B cell (primary cell): ENCODE measurements at places on chromosomes 3 and 15.

- no peak for DNase-seq
Observed at GRCh38 chr3:65490114-65490513, 548.6 kb downstream of the MAGI1 start.

- DNase-seq, result no peak
Observed at GRCh38 chr15:78617076-78617475, 3.7 kb downstream of the CHRNA3 start.

- DNase-seq, result no peak
Observed at GRCh38 chr3:107848351-107848915, 242.4 kb downstream of the CD47 start.

DNA sequence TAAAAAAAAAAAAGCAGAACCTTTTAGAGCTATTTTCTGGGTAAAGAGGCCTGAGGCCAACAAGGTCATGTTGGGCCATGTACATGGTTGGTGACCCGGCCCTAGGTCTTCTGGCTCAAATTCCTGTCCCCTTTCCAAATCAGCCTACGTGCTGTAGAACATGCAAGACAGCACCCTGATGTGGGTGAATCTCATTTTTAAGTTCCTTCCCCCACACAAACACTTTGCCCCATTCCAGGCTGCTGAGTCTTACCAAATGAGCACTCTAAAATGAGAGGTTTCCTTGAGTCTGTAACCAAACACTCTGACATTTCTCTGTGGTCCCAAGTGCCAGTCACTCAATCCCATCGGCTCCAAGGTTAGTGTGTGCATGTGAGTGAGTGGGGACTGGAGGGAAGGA lies 9.4 kb downstream of the BCL6 start:
- no peak for DNase-seq

DNA sequence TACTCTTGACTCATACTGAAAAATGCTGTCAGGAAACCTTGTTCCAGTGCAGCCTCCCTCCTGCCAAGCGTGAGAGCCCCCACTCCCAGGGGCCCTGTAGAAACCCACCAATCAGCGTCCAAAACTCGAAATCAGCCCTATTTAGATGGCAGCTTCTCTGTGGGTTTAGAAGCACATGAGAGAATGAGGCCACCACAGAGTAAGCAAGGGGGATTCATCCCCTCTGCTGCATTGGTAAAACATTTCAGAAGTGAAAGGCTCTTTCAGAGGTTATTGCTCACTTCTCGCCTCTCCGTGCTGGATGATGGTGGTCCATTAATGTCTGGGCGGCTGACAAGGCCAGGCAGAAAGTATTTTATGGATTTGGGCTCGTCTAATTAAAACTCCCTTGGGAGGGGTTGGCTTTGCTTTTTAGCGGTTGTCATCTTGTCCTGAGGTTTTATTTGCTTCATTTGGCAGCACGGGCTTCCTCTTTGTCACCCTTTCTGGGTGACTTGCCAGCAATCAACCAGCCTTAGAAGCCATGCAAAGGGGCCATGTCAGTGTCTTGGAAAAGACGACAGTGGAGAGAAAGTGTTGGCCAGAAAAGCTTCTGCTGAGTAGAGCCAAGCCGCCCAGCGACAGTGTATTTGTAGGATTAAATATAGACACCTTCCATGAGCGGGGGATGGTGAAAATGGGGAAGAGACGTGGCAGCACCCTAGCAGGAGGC lies 145.5 kb downstream of the ATP10A start:
- no peak for DNase-seq

- DNase-seq, result no peak
Observed at GRCh38 chr3:191238321-191238817, 39.3 kb downstream of the OSTN start.

- no peak for DNase-seq
Observed at GRCh38 chr3:127743351-127744252, 70.8 kb downstream of the ABTB1 start.

DNA sequence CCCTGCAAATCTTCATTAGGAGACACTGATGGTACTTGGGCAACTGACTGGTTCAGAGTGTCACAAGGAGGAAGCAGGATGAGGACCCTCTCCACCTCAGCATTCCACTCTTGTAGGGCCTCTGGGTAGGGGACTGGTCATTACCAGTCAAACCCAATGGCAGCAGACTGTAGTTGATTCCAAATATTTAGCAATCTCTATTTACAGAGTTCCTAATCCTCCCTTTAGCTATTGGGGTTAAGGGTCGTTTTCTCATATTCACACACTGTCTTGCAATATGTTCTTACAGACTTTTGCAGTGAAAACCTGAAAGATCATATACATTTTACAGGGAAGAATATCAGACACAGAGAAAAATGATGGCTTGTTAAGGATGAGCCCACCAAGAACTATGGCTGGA lies 397.7 kb downstream of the GAP43 start:
- no peak for DNase-seq

DNA sequence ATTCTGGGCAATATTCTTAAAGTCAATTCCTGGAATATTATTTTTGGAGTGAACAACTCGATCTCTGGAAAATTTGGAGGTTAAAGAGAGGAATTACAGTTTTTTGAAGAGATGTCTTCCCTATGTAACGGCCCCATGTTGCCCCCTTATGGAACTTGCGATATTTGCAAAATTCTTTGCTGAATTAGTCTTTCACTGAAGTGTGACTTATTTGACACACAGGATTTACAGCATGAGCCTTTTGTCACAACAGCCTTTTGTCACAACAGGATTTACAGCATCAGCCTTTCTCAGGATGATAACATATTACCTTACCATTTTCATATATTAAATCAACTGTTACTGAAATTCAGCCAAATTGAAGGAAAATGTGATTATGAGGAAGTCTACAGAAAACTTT lies 37.8 kb upstream of the SPTSSB start:
- DNase-seq, result no peak

DNA sequence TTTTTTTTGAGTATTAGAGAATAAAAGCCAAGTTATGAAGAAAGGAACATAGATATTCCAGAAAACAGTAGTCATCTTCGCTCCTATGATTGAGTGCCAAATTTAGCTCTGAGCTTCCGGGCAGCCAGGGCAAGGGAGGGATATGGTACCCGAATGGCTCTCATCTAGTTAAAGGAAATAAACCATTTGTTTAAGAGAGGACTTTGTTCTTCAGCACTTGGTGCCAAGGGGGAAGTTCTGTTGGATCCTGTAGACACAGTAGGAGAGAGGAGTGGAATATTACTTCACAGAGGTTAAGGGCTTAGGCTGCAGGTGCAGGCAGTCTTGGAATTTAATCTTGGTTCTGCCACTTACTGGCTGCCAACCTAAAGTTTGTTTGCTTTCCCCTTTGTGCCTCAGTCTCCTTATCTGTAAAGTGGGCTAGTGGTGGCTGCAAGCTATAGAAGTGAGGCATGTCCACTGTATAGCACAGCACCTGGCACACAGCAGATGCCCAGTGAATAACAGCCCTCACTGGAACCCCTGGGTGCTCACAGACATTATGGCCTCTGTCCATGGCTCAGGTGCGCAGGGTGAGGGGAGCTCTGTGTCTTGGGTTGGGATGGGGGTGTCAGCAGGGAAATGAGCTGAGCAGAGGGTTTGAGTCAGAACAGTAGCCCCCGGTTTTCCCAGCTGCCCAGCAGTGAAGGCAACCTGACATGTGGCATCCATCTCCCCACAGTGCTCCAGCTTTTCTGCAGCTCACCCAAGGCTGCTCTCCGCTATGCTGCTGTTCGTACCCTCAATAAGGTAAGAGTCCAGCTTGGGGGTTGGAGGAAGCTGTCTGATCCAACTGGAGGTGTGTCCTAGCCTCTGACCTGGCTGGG lies 10.4 kb downstream of the COPG1 start:
- no peak for DNase-seq

GRCh38 chr15:34732430-34732829 lies 22.4 kb downstream of the GJD2 start:
- DNase-seq, result no peak

- no peak for DNase-seq
Observed at GRCh38 chr3:96712792-96713191, 101.6 kb upstream of the EPHA6 start.

- DNase-seq, result no peak
Observed at GRCh38 chr3:25442486-25442885, 14.4 kb downstream of the RARB start.

- no peak for DNase-seq
Observed at GRCh38 chr3:101466465-101467309, 46.3 kb downstream of the SENP7 start.

DNA sequence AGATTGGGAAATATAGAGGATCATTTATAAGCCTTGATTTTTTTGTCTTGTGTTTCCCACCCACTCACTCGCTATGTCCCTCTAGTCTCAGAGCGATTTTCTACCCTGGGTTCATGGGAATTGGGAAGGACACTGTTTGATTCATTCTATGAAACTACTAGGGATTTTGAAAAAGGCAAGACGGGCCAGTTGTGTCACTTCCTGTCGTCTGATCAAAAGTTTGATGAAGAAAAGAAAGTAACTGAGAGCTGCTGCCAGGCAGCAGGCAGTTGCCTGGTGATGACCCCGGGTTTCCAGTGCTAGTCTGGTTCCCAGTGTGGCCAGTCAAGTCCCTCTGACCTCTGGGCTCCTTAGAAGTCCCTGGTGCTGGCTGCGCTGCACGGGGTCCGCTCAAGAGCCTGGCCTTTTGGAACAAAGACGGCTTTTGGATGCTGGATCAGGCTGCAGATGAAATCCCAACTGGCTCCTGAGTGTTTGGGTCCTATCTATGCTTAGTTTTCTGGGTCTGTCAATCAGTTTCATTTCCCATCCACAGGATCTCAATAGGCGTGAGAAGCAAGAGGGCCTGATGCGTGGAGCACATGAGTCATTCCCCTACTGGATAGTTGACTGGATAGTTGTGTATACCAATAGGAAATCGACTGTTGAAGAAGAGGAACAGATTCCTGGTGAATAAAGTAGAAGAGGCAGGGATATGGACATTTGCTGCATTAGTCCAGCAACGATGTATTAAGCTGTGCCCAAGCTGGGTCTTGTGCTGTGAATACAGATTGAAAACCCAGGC lies 89.7 kb downstream of the EEFSEC start:
- DNase-seq, result no peak

DNA sequence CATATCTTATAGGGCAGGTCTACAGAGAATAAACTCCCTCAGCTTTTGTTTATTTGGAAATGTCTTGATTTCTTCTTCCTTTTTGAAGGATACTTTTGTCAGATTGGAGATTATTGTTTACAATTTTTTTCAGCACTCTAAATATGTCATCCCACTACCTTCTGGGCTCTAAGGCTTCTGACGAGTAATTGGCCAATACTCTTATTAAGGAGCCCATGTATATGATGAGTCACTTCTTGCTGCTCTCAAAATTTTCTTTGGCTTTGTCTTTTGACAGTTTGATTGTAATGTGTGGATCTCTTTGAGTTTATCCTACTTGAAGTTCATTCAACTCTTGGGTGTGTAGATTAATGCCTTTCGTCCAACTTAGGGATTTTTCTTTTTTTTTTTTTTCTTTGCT lies 28.9 kb upstream of the CD200R1L start:
- DNase-seq, result no peak

- DNase-seq, result peak; percentile 13
Observed at GRCh38 chr15:76840830-76841460, 64.2 kb downstream of the SCAPER start.

DNA sequence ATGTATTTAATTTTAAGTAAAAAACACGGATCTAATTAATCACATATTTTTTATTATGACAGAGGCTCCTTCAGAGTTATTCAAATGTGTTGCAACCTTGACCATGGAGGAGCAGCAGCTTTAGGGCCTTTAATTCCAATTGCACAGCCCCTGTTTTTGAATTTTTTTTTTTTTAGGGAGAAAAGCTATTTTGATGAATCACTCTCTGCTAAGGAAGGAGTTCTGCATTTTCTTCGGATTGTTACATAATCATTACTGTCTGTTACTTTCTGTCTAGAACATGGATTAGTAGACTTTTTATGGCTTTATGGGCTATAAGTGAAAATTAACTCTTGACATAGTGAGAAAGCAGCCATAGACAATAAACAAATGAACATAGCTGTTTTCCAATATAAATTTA lies 90.8 kb downstream of the MCTP2 start:
- DNase-seq, result no peak

DNA sequence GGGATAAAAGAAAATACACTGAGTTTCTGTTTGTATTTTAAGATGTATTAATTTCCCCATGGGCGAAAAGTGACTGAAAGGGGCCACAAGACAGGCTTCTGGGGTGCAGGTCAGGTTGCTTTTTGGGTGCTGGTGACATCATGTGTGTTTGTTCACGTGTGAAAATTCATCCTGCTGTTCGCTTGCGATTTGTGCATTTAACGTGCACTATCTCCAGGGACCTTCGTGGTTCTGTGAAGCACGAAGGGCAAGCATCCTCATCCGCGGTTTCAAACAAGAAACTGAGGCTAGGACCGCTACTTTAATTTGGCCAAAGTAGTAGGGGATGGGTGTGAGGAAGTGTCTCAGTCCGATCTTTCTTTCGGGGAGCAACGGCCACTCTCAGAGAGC lies 1.6 kb upstream of the SMAD6 start:
- DNase-seq, result no peak

DNA sequence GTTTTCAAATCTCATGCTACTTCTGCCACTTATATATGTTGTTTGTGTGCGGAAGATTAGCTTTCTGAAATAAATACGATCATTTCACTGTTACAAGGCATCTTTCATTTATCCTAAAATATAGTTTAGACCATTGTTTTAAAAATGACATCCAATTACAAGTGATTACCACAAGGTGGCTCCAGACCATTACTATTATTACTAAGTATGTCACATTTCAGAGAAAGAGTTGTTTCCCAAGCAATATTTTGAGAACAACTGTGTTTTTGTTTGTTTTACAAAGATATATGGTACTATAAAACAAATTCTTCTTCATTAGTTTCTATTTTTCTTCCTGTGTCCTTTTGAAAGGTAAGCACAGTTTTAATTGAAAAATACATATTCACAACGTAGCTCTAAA lies 136.0 kb upstream of the RAP2B start:
- DNase-seq, result peak; percentile 31

- no peak for DNase-seq
Observed at GRCh38 chr3:31275038-31275572, 257.6 kb upstream of the STT3B start.

DNA sequence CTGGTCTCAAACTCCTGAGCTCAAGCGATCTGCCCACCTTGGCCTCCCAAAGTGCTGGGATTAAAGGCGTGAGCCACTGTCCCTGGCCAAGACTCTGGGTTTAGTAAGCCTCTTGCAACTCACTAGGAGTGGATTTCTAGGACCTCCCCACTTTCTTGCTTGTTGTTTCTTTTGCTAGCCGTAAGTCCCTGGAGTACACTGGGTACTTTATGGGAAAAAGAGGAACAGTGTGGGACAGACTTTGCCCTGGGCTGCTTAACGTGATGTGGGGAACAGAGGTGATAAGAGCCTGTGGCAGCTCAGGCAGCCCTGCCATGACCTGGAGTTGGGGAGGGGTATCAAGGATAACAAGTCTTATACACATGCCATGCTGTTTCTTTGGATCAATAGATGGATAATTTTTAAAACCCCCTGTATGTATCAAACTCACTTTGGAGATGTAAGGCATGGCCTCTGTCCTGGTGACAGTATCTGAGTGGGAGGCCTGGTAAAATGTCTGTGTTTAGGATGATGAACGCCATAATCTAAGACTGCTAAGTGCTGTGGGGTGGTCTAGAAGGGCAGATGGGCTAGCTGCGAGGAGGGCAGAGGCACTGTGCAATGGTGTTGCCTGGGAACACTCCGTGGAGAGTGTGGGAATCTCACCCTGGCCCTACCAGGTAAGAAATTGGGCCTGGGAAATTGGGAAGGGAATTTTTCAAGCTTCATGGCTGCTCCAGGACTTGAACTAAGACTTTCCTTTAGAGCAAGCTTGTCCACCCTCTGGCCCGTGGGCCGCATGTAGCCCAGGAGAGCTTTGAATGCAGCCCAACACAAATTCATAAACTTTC lies 54.8 kb downstream of the SMAD3 start:
- no peak for DNase-seq
